ENCODE measurements at places on chromosomes 11 and 22.
A peak's percentile ranks its signal among the peaks of the same experiment; 100 is the strongest.

DNA sequence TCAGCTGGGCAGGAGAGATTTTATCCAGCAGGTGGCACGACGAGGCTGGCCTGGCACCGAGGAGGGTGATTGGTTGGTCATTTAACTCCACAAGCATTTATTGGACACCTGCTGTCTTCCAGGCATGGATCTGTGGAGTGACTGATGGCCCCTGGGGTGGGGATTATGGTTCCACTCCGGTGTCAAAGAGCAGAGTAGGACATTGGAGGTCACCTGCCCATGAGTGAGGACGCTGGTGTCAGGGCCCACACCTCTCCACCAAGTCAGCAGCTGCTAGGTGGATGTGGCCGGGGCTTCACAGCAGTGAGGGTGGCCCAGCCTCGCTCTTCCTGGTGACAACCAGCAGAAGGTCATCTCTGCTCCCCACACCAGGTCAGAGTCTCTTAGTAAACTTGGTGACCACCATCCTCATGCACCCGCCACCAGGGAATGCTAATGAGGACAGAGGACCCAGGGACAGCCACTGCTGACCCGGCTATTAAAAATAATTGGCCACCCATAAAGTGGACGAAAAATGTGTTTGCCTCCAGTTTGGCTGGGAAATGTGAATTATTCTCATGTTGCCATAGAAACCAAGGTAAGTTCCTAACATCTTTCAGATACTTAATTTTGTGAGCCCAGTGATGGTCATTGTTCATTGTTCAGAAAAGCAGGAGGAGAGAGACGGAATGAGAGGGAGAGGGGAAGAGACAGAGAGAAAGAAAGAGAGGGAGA, 428.7 kb downstream of the TBC1D22A start:
- DNase-seq: no peak

GRCh38 chr11:19275496-19275895, 34.8 kb upstream of the E2F8 start:
- DNase-seq: no peak

GRCh38 chr11:130487924-130488815, 39.7 kb downstream of the ADAMTS15 start:
- no peak for DNase-seq

GRCh38 chr22:49715450-49715849, 112.2 kb downstream of the BRD1 start:
- DNase-seq: no peak

DNA sequence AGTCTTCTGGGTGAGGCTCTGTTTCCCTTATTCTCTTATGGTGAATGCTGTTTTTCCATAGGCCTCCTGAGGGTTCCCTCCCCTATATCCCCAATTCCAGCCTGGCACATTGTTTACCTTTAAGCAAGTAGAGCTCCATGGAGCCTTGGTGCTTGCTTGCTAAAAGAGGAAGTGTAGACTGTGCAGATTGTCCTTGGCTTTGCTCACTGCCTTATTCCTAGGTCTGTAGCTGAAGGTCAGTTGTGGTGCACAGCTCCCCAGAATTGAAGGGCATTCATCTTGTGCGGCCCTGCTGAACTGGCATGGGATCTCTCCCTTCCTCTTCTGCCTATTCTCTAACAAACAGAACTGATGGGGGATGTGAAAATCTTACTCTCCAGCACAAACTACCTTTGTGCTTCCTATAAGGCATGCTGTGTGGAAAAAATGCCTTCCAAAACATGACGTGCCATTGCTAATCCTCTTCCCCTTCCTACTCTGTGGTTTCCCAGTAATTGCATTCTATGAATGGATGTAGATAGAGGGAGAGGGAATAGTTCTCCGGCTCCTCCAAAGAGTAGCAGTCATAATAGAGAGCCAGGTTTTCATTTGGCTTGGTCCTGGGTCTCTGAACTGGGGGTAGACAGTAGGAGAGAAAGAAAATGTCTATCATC, 34.2 kb upstream of the PLET1 start:
- DNase-seq: no peak

DNA sequence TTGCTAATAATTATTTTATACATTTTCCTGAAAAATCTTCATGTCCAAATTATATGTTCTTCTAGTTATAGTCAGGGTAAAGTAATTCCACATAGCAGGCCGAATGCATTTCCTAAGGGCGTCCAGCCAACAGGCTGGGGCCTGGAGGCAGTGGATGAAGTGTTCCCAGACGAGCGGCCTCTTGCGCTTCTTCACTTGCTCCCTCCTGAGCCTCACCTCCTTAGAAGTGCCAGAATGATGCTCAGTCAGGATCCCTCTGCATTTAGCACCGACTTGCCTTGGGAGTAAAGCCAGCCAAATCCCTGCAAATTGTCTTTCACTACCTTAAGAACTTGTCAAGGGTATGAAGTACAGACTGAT, 1.5 kb downstream of the OLFML1 start:
- DNase-seq: no peak

DNA sequence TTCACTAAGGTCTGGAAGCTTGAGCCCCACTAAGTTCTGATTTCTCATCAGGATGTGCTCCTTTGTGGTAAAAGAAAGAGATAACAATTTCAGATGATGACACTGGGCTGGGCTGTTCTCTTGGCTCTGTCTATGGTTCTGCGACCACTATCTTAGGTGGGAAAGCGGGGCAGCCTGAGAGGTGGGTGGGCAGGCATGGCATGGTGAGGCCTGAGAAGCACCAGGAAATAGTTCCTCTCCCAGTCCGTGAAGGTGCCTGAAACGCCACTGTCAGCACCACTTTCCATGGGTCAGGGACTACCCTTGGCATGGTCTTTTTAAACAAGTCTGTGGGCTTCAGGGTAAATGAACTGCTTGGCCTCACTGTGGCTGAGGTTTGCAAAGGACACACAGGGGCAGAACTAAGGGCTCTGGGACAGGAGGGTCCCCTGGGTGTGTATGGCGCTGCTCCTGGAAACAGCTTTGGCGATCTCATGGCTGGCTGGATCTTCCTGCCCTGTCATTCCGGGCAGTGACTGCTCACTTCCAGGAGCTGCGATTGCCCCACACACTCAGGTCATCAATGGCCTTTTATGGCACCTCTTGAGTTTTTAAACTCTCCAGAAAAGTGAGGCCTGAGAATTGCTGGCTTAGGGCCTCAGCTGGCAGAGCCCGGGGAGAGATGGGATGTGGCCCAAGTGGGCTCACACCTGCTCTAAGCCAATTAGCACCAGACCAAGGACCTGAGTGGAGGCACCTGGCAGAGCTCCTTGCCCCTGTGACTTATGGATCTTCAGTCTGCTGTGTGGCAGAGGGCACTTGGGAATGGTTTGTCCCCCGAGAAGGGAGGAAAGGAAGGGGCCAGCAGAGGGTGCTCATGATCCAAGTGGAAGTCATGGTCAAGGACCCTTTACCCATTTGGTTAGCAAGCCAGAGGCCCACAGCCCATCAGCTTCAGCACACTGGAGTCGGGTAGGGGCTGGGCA, 55.6 kb upstream of the LYVE1 start:
- no peak for DNase-seq

- DNase-seq: no peak
Observed at GRCh38 chr11:128336203-128336602, 251.2 kb downstream of the ETS1 start.

- no peak for DNase-seq
Observed at GRCh38 chr22:48886604-48887393, 940.9 kb downstream of the BRD1 start.

DNA sequence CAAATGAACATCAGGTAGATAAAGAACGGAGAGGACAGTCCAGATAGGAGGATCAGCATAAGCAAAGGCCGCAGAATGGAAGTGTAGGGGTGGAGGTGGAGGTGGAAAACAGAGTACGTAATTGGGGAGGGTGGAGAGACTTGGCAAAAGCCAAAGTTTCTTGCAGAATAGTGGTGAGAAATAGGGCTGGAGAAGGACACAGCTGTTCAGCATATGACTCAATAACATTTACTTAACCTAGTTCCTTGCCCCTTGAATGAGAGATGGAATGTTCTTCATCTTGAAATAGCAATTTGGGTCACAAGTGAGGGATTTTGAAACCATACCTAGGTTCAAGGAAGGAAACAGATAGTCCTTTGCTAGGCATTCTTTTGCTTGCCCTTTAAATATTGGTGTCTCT, 235.9 kb upstream of the ARHGAP20 start:
- no peak for DNase-seq

DNA sequence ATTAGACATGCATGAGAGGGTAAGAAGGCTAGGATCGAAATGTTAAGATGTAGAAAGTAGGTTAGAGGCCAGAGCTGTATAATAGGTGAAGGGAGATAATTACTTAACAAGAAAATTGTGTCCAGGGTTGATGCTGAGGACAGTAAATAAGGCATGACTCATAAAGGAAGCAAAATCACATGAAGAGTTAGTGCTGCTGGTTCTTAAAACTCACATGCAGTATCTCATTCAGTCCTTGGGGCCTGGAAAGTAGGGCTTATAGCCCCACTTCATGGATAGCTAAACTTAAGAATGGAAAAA, 130.2 kb downstream of the NCAM1 start:
- DNase-seq: no peak

- DNase-seq: no peak
Observed at GRCh38 chr11:28460348-28460747, 352.2 kb downstream of the METTL15 start.

GRCh38 chr11:108370990-108371389, 96.3 kb downstream of the C11orf65 start:
- no peak for DNase-seq

GRCh38 chr22:24410110-24410856, 17.1 kb upstream of the ADORA2A start:
- peak; percentile 32 for DNase-seq

DNA sequence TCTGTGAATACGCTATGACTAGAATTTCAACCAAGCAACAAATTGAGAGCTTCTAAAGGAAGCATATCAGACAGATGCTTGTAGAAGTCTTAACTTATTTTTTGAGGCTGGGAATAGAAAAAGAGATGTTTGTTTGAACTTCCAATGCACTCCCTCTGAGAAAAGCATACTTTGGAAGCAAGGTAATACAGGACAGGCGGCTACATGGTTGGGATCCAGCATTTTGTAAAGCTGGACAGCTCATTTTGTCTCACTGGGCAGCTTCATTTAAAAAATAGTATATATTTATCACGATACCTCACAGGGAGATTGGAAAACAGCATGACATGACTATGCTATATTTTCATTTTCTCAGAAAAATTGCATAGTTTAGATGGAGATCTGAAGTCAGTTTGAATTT, 821.3 kb upstream of the API5 start:
- no peak for DNase-seq

DNA sequence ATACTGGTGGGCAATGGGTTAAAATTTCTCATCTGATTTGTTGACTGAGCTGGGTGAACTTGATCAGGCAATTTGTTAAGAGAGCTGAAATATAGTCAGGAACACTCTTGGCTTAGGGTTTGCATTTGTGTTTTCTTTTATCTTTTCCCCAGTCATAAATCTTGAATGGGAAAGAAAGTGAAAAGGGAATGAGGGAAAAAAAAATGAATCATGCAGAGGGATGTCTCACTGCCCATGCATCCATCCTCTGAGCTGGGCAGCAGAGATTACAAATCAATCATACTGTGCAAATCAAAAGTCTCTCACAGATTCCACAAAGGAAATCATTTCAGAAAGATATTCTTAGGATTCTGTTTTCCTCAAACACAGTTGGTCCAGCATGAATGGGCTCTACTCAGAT, 174.2 kb upstream of the MPPED2 start:
- DNase-seq: no peak

GRCh38 chr22:41697126-41697775, 2.1 kb upstream of the MEI1 start:
- DNase-seq: peak; percentile 88

GRCh38 chr11:19919050-19919561, 206.5 kb downstream of the NAV2 start:
- DNase-seq: no peak

- DNase-seq: no peak
Observed at GRCh38 chr11:16941935-16942334, 72.3 kb downstream of the PLEKHA7 start.

GRCh38 chr11:83713708-83714107, 427.5 kb upstream of the CCDC90B start:
- DNase-seq: no peak

- DNase-seq: no peak
Observed at GRCh38 chr11:64771861-64772260, 6.5 kb downstream of the SF1 start.

GRCh38 chr22:20523086-20523983, 15.9 kb downstream of the MED15 start:
- peak; percentile 30 for DNase-seq

DNA sequence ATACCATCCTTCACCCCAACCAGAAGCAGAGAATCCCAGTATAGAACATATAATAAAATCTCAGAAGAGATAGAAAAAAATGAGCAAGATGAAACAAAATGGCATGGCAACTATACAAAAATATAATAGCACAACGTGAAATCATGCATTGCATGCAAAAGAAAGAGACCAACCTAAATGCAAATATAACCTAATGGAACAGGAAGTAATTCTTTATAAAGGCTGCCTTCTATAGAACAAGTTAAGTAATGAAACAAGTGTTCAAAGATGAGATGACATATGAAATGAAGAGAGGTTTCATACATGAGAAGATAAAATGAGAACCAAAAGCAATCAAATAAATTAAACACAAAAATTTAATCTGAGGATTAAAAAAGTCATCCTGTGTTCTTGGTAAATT, 18.5 kb upstream of the ARHGAP20 start:
- no peak for DNase-seq

DNA sequence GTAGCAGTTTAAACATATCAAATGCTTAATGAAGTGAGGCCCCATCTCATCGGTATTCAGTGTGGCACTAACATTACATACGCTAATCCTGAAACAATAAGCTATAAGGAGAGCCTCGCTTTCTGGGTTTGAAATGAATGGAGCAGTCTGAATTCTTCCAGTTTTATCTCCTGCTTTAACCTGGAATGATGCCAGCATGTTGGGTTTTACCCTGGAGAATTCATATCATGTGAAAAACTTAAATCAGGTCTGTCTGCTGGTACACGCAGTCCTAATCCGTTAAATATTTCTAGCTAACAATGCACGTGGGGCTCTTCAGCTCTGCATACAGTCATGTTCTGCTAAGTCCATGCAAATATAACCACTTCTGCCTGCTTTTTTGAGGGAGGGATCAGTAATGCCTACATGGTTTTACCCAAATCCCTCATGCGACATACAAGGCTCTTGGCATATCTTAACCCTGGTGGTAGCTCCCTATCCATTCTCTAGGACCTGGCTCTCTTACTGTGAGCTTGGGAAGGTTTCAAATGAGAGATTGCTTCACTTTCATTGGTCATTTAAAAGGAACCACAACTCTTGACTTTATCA, 92.7 kb downstream of the COMMD9 start:
- DNase-seq: no peak

- DNase-seq: no peak
Observed at GRCh38 chr11:90997241-90997640, 774.4 kb upstream of the CHORDC1 start.

GRCh38 chr11:102389253-102389652, 42.2 kb downstream of the BIRC2 start:
- no peak for DNase-seq

Measured in CD4-positive, alpha-beta T cell treated with Interleukin-10 for 1 hour (primary cell).